GM20000 (cell line): ENCODE measurements at places on chromosomes 3 and 15.

GRCh38 chr3:8458238-8458661, 43.4 kb upstream of the LMCD1 start:
- DNase-seq, result no peak

- DNase-seq, result no peak
Measured at GRCh38 chr3:48692551-48692950, 6.8 kb upstream of the NCKIPSD start.

DNA sequence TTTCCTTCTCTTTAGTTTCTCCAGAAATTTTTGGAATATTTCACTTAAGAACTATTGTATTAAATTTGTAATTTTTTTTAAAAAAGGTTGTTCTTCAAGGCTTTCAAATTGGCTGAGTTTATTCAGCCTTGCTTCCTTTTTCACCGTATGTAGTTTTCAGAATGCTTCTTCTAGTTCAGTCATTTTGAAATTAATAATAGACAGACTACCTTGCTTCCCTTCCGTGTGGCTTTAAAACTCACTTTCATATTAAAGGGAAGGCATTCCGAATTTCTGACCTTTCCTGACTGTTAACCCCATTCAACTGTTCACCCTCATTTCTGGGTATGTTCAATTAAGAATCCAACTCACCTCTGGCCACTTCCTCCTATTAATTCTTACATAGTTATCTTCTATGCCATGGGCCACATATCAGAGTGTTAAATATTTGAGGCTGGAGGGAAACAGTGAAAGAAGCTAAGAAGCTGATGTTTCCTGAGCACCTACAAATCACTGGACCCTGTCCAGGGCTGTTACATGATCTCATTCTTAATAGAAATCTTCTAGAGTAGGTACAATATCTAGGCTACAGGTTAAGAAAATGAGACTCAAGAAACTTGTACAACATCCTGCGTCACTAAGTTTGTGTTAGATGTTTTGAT, 237.5 kb downstream of the P3H2 start:
- no peak for DNase-seq

- no peak for DNase-seq
Measured at GRCh38 chr15:38687775-38688495, 123.3 kb upstream of the RASGRP1 start.

GRCh38 chr3:151740581-151740980, 6.9 kb downstream of the AADACL2 start:
- no peak for DNase-seq

- DNase-seq, result no peak
Measured at GRCh38 chr3:115401851-115402501, 221.3 kb upstream of the GAP43 start.

GRCh38 chr15:39598958-39599845, 18.3 kb downstream of the THBS1 start:
- DNase-seq, result no peak

GRCh38 chr3:18424729-18425640, at the start of gene SATB1:
Gene SATB1 (minus strand): TSS chr3:18425339. CDS start chr3:18420967, 4,372 bp downstream.
- DNase-seq, result peak; percentile 37

GRCh38 chr3:144816323-144816722, 844.7 kb downstream of the DIPK2A start:
- no peak for DNase-seq

DNA sequence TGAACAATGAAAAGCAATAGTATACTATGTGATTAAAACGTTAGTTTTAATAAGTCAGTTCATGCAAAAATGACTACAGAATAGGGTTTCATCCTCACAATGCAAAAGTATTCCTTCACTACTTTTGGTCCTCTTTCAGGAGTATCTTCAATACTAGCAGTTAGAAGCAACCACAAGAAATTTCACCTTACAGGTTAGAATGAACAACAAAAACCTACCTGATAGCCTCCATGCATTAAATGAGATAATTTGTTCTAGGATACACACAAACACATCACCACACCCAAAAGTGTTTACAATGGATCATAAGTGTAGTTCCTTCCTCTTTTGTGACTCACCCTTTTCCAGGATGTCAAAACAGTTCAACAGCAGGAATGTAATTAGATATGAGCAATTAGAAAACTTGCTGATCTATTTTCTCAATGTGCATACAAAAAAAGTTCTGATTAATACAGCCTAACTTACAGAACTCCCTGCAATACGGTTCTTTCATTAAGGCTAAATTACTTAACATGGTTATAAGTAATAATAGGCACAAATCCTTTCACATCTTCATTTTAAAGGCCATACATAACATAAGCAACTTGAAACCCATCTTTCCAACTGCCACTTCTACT, 21.6 kb downstream of the UACA start:
- no peak for DNase-seq

- no peak for DNase-seq
Measured at GRCh38 chr15:71713191-71713809, 97.1 kb upstream of the NR2E3 start.

- DNase-seq, result no peak
Measured at GRCh38 chr15:66682865-66683264, 19.2 kb upstream of the SMAD6 start.

GRCh38 chr15:85116066-85116465, 134.4 kb downstream of the PDE8A start:
- DNase-seq, result no peak

- DNase-seq, result no peak
Measured at GRCh38 chr3:142706321-142707127, 17.3 kb upstream of the TRPC1 start.

DNA sequence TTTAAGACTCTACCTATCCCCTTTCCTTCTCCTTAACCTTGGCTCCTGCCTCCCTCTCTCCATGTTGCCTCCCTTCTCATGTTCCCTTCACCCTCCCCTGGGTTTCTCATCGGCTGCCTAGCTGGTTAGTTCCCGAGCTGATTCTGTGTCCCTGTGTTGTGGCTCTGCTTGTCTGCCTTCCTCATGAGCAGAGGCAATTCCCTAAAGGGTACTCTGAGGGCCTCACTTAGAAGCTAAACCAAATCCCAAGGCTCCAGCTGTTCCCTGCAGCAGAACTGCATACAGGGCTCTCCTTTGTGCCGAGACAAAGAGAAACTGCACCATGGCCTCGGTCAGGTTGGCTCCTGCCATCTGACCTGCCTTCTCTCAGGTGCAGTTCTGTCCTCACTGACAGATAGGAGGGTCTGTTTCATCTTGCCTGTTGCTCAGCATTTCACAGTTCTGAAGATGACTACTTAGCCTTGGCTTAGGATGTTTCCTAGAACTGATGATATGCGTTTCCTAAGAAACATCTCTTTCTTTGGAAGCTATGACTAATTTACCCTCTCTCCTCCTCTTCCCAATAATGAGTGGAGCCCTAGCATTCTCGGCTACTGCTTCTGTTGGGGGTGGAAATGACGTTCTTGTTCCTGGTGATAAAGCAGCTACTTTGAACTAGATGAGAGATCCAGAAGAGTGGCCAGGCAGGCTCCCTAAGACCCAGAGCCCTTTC, 27.1 kb downstream of the DUOX1 start:
- DNase-seq, result no peak

DNA sequence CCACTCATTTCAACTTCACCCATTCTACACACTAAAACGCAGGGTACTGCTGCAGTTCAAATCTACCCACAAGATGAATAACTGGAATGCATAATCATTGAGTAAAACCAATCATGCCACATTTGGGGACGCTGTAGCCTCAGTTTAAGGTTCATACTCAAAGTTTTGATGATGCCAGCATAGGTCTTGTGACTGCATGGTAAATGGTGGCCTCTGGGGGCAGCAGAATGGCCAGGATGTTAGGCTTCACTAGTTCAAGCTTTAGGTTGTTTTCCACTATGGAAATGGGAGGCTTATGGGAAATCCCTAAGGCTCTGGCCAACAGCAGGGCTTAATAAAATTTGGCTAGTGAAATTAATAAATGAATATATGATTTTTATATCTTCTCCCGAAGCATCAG, 104.3 kb upstream of the TSC22D2 start:
- DNase-seq, result no peak

GRCh38 chr3:129000742-129001100, 383 bp upstream of the EFCC1 start:
- peak; percentile 35 for DNase-seq

- DNase-seq, result no peak
Measured at GRCh38 chr3:25056036-25056755, 371.9 kb upstream of the RARB start.

DNA sequence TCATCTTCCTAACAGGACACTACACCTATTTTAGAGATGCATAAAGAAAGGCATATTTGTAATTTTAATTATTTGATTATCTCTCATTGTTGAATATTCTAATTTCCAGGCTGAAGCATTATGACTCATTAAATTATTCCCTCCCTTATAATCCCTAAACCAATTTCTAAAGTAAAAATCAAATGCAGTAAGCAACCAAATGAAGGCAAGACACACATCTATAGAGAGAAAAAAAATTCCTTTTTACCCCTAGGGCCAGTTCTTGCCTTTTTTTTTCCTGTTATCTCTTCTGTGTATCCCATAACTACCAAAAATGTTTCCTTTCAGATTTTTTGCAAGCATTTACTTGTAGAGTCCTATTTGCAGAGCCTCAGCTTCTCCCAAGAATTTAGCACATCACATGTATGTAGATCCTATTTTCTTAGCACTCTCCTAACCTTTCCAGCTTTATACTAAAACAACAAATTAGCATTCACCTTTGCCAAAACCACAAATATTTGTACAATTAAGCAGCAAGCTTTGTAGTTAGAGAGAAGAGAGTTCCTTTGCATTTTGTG, 177.9 kb downstream of the SATB1 start:
- DNase-seq, result no peak

DNA sequence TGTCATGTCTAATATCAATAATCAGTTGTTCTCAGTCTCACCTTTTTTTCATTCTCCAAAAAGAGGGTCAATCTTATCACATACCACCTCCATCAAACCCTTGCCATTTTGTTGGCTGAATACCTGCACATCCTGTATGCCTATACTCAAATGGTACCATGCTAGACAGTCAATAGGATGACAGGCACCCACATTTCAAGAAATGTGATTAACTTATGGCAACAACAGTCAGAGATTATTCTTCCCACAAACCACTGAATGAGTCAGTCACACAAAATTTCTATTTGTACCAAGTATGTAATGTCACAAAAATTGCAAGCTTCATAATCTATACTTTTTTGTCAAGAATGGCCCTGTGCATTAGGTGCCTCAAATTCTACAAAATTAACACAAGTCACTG, 5.1 kb upstream of the SLC27A2 start:
- DNase-seq, result no peak

GRCh38 chr3:79172241-79172640, 595.6 kb downstream of the ROBO1 start:
- no peak for DNase-seq

DNA sequence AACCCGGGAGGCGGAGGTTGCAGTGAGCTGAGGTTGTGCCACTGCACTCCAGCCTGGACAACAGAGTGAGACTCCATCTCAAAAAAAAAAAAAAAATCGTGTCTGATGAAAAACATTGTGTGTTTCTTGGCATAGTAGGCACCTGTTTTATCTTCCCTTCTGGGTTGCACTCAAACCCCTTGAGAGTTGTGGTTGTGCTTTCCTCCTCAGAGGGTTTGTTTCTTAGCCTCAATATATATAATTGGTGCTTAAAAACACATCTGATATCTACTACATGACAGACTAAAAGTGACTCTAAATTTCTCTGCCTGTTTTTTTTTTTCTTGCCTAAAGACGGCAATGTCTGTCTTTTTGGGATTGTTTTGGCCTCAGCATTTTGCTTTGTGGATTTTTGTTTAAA, 7.6 kb downstream of the NR1D2 start:
- DNase-seq, result no peak

DNA sequence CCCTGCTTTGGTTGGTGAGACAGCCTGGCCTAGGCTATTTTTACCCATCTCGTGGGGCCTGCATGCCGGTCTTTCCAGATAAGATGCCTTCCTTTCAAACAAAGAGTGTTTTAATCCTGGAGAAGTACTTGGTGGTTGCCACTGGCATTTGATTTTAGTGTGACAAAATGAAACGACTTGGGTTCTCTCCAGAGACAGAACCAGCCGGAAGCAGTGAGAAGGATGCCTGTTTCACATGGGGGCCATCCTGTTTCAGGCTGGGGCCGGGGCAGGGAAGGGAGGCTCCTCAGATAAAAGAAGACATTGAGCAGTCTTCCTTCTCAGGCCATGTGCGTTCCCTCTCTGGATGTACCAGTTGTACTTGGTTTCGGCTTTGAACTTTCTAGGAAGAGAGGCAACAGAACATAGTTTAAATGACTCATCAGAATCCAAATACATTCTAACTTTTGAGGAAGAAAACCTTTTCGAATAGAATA, 74.9 kb downstream of the TOP2B start:
- no peak for DNase-seq

DNA sequence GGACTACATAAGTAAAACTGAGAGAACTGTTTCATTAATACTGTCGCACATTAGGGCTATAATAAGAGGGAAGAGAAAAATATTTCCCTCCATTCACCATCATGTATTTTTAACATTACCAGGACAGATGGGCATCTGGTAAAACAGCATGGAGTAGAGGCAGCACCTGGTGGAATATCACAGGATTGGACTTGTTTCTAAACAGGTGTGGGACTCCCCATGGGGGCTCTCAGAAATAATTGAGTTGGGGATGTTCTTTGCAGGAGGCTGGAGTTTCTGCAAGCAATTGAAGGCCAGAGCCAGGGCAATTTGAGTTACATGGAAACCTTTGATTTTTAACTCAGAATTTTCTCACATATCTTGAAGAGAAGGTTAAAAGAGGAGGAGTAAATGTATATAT, 8.4 kb upstream of the MINDY2 start:
- no peak for DNase-seq

GRCh38 chr3:187209491-187209890, 12.2 kb downstream of the RTP1 start:
- DNase-seq, result no peak

GRCh38 chr15:40633178-40633577, 39.1 kb downstream of the KNL1 start:
- DNase-seq, result no peak

- DNase-seq, result no peak
Measured at GRCh38 chr3:10463533-10464434, 41.6 kb downstream of the ATP2B2 start.

DNA sequence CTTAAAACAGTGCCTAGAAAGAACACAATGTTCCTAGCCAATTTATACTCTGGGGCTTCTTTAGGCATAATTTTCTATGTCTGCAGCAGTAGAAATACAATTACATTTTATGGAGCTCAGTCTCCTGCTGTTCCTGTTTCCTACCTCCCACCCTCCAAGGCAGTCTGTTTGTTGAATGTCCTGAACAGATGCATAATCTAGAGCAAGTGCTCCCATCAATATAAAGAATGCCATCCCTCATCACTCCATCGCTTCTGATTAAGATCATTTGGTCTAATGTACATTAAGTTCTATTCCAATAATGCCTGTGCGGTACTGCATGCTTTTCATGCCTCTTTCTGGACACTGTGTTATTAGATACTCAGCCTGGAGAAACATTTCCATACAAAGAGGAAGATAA, 869.8 kb upstream of the CFAP20DC start:
- no peak for DNase-seq

- DNase-seq, result no peak
Measured at GRCh38 chr15:91469632-91470567, 369.8 kb downstream of the SV2B start.
